ENCODE measurements at places on chromosomes 11 and 22. TPM values are rescaled to one million over a fixed set of nuclear protein-coding genes. Genes with fewer than 3 reads are reported as not detected.
A peak's percentile ranks its signal among the peaks of the same experiment; 100 is the strongest.

- H3K27me3 ChIP-seq = peaks cover 40% of the 10 kb centered on the region
- no peak overlapping the region for H3K4me3 ChIP-seq
- no peaks in the 10 kb centered on the region for H3K36me3 ChIP-seq
- H3K27ac ChIP-seq = no peak overlapping the region
- no peak for DNase-seq
Measured at GRCh38 chr11:75105462-75105925, 8.8 kb upstream of the OR2AT4 start.

DNA sequence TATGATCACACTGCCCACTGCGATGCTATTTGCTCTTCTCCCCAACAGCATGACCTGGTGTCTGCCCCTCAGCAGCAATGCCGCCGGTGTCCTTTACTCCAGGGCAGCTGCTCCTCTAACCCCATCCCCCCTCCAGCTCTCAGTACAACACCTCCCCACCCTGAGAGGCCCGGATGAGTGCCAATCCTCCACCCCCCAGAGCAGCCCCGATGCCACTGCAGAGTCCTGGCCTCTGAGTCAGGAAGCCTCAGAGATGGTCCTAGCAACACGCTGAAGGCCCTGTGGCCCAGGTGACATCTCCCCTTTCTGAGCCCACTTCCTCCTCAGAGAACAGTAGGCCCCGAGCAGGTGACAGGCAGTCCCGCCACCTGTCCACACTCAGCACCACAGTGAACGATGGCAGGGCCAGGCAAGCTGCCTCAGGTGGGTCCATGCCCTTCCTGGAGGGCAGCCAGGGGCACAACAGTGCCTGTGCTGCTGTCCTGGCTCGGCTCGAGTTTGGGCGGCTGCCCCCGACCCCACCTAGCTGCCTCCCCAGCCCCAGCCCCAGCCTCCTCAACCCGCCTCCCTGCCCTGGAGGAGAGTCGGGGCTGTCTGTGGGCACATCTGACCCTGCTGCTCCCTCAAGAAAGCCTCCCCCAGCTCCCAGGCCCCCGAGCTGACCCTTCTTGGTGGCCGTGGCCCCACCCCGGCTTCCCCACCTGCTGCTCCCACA is 3.9 kb upstream of the NDUFS8 start:
- H3K4me1 ChIP-seq = peaks cover 26% of the 10 kb centered on the region
- H3K27ac ChIP-seq = no peak overlapping the region
- no peak for DNase-seq
- no peaks in the 10 kb centered on the region for H3K27me3 ChIP-seq
- H3K4me3 ChIP-seq = no peak overlapping the region

The C1QTNF5 gene
- 5.8 TPM for polyA plus RNA-seq

The SLC6A5 gene
- polyA plus RNA-seq = not detected

- no peaks in the 10 kb centered on the region for H3K27me3 ChIP-seq
- no peaks in the 10 kb centered on the region for H3K4me1 ChIP-seq
- no peak overlapping the region for H3K4me3 ChIP-seq
- H3K36me3 ChIP-seq = peaks cover 43% of the 10 kb centered on the region
- no peak for DNase-seq
- H3K27ac ChIP-seq = no peak overlapping the region
Measured at GRCh38 chr22:43136801-43137200, 6.4 kb downstream of the MCAT start.

DNA sequence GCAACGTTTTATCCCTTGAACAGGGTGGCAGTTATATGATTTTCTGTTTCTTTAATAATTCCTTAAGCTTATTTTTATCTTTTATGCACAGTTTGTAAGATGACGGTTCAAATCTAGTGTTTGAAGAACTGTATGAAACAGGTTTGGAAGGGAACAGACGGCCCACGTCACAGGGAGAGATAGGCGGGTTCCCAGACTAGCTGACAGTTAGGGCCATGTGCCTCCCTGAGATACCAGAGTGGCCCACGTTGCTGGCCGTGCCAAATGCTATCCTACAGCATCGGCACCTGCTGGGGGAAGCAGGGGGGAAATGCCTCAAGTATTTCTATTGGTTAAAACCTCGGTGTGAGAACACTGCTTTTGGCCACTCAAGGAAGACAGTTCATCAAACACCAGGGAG is 50.2 kb upstream of the BID start:
- no peak overlapping the region for H3K27ac ChIP-seq
- no peaks in the 10 kb centered on the region for H3K4me1 ChIP-seq
- no peak for DNase-seq

- no peaks in the 10 kb centered on the region for H3K27me3 ChIP-seq
- H3K4me3 ChIP-seq = no peak overlapping the region
- DNase-seq = no peak
- H3K4me1 ChIP-seq = no peaks in the 10 kb centered on the region
- H3K36me3 ChIP-seq = peaks cover 12% of the 10 kb centered on the region
Measured at GRCh38 chr11:93747122-93747521, 5.7 kb downstream of the C11orf54 start.

- no peak overlapping the region for H3K27ac ChIP-seq
- peaks cover 22% of the 10 kb centered on the region for H3K36me3 ChIP-seq
- peaks cover under 1% of the 10 kb centered on the region for H3K4me1 ChIP-seq
- no peak for DNase-seq
- H3K27me3 ChIP-seq = no peaks in the 10 kb centered on the region
Measured at GRCh38 chr11:46738887-46739286, 19.9 kb downstream of the F2 start.

- no peak for DNase-seq
- H3K4me1 ChIP-seq = peaks cover 3% of the 10 kb centered on the region
- H3K36me3 ChIP-seq = no peaks in the 10 kb centered on the region
Measured at GRCh38 chr11:131906963-131907362, 536.5 kb downstream of the NTM start.

GRCh38 chr11:94186342-94187203 is 57.9 kb downstream of the PANX1 start:
- no peak for DNase-seq
- no peaks in the 10 kb centered on the region for H3K27me3 ChIP-seq
- peaks cover 19% of the 10 kb centered on the region for H3K4me1 ChIP-seq
- no peak overlapping the region for H3K4me3 ChIP-seq
- peaks cover 8% of the 10 kb centered on the region for H3K36me3 ChIP-seq
- H3K27ac ChIP-seq = peak overlapping the region; percentile 36

The MYO18B gene
- not detected for polyA plus RNA-seq

The LSP1 gene
- polyA plus RNA-seq = 0.11 TPM

- H3K4me3 ChIP-seq = no peak overlapping the region
- H3K27me3 ChIP-seq = no peaks in the 10 kb centered on the region
- DNase-seq = no peak
- peaks cover 10% of the 10 kb centered on the region for H3K36me3 ChIP-seq
- no peaks in the 10 kb centered on the region for H3K4me1 ChIP-seq
Measured at GRCh38 chr11:32939046-32939445, 46.4 kb downstream of the QSER1 start.

DNA sequence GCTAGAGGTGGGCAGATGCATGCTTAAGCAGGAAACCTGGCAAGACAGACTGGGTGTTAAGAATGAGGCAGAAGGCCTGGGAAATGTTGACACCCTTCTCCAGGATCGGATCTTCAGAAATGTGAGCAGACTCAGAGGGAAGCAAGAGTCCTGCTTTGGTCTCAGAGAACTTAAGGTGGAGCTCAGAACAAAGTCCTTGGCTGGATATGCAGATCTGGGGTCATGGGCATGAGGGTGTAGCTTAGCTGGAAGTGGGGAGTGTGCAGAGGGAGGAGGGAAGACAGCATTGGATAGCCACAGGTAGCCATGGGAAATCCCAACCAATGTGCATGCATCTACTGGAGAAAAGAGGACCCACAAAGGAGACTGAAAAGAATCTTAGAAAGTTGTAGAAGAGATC is 58.6 kb upstream of the CDON start:
- H3K4me3 ChIP-seq = no peak overlapping the region
- peaks cover 55% of the 10 kb centered on the region for H3K27me3 ChIP-seq
- DNase-seq = no peak
- no peak overlapping the region for H3K27ac ChIP-seq
- no peaks in the 10 kb centered on the region for H3K36me3 ChIP-seq

The C11orf86 gene
- polyA plus RNA-seq = not detected

DNA sequence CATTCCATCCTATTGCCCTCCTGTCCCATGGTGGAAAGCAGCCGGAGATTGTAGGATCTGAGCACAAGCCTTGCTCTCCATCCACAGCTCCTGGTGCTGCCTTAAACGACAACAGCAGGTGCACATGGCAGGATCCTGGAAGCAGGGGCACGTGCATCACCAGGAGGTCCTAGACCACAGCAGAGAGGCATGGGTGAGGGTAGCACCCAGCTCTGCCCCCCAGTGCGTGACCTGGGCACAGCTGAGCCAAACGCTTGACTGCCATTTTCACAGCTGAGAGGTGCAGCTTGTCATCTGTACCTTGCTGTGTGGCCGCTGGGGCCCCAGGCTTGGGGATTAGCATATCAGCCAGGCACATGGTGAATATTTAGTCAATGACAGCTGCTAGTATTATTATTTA is 92.7 kb downstream of the NTM start:
- peaks cover 3% of the 10 kb centered on the region for H3K27me3 ChIP-seq
- no peaks in the 10 kb centered on the region for H3K36me3 ChIP-seq
- H3K4me3 ChIP-seq = no peak overlapping the region

- H3K4me1 ChIP-seq = peaks cover 2% of the 10 kb centered on the region
- no peaks in the 10 kb centered on the region for H3K36me3 ChIP-seq
- H3K27ac ChIP-seq = no peak overlapping the region
- peak overlapping the region; percentile 29 for H3K4me3 ChIP-seq
- DNase-seq = no peak
- peaks cover 55% of the 10 kb centered on the region for H3K27me3 ChIP-seq
Measured at GRCh38 chr11:18705651-18706281, 7.2 kb downstream of the TMEM86A start.

The SCGB2A2 gene
- not detected for polyA plus RNA-seq

DNA sequence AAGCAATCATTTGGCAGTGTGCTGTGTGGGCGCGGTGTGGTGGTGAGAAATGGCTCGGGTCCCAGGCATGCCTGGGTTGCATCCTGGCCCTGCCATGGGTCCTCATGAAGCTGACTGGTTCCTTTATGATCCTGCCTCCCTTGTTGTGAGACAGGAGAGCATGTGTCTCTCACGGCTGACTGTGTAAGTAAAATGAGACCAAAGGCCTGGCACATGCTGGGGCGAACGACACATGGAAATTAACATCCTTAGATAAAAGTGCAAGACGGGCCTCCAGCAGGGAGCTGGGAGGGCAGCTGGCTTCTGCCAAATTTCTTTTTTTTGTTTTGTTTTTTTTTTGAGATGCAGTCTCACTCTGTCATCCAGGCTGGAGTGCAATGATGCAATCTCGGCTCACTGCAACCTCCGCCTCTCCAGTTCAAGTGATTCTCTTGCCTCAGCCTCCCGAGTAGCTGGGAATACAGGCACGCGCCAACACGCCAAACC is 9.4 kb upstream of the FBLN1 start:
- H3K27me3 ChIP-seq = no peaks in the 10 kb centered on the region
- DNase-seq = no peak
- H3K4me1 ChIP-seq = peaks cover 13% of the 10 kb centered on the region
- no peaks in the 10 kb centered on the region for H3K36me3 ChIP-seq
- peak overlapping the region; percentile 62 for H3K27ac ChIP-seq
- no peak overlapping the region for H3K4me3 ChIP-seq

DNA sequence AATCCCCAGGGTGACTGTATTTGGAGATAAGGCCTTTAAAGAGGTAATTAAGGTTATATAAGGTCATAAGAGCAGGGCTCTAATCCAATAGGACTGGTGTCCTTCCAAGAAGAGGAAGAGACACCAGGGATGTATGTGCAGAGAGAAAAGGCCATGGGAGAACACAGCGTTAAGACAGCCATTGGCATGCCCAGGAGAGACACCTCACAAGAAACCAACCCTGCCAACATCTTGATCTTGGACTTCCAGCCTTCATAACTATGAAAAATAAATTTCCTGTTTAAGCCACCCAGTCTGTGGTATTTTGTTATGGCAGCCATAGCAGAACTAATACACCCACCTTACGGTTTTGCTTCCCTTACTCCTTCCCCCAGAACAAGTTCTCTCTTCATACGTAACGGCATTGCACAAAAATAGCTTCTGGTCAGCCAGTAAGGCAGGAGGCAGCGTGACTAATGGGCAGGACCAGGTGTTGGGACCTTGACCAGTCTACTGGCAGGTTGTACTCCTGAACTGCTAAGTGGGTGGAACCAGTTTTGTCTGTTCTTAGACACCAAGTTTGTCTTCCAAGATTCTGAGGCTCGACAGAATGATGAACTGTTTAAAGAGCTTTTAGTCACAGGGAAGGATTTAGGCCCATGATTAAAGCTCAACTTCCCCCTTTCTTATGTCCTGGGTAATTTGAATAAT is 31.9 kb upstream of the UPB1 start:
- H3K4me3 ChIP-seq = no peak overlapping the region
- H3K27me3 ChIP-seq = no peaks in the 10 kb centered on the region
- no peaks in the 10 kb centered on the region for H3K36me3 ChIP-seq
- H3K27ac ChIP-seq = no peak overlapping the region

The C22orf23 gene
- 0.39 TPM for polyA plus RNA-seq

DNA sequence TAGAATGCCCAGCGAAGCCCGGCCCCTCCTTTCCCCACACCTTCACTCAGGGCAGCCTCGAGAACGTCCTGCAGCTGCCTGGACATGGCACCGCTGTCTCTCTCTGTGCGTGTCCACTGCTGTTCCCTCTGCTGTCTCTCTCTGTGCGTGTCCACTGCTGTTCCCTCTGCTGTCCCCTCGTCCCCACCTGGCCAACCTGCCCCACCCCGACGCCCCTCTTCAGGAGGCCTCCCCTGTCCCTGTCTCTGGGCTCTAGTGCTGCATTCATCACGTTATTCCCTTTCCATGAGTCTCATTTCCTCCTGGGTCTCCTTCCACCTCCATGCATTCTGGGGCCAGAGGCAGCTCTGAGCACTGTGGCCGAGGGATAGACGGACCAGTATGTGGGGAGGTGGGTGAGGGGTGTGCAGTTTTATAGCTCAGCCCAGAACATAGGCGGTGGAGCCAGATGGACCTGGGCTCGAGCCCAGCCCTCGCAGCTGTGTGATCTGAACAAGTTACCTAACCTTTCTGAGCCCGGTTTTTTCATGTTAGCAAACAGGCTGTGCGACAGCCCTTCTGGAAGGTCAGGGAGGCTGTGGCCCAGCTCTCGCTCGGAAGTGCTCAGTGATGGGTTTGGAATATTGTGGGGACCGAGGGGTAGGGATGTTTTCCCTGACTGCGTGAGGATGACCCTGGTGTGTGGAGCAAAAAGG is 41.9 kb upstream of the SMIM38 start:
- H3K27ac ChIP-seq = no peak overlapping the region
- H3K27me3 ChIP-seq = peaks cover 14% of the 10 kb centered on the region
- H3K36me3 ChIP-seq = no peaks in the 10 kb centered on the region
- DNase-seq = no peak

DNA sequence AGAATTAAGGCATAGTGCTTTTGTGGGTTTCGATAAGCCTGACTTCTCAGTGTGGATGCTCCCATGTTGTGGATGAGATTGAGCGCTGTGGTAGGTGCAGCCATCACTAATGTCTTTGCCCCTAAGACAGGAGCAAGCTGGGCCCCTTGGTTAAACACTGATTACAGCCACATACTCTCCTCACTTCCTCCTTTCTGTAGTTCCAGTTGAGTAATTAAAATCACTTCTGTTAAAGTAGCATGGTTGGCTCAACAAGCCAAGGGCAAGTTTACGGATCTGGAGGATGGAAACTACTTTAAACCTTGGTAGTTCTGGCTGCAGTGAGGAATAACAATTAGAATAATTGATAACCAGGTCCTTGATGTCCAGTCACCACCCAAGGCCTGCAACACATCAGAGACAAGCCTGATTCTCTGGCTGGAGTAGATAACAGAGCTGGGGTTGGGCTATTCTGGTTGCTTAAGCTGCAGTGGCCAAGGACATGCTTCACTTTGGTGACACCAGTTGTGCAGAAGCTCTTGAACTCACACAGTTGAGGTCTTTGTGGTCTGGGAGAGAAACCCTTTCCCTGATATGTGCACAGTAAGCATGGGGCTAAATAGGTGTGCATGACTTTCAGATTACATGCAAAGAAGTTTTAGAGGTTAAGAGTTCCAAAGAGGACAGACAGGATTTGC is 81.3 kb downstream of the KIRREL3 start:
- no peak for DNase-seq
- no peak overlapping the region for H3K4me3 ChIP-seq
- H3K36me3 ChIP-seq = no peaks in the 10 kb centered on the region
- H3K4me1 ChIP-seq = peaks cover 11% of the 10 kb centered on the region

Data from IMR-90 (cell line).